PC-9 (cell line): ENCODE measurements at places on chromosomes 16 and 17.

GRCh38 chr16:51896013-51896412 is 650.9 kb downstream of the TOX3 start:
- H3K27ac ChIP-seq: no peak overlapping the region
- no peaks in the 10 kb centered on the region for H3K27me3 ChIP-seq
- no peak overlapping the region for H3K4me3 ChIP-seq
- H3K36me3 ChIP-seq: no peaks in the 10 kb centered on the region

- no peak for DNase-seq
- H3K4me3 ChIP-seq: no peak overlapping the region
- no peaks in the 10 kb centered on the region for H3K4me1 ChIP-seq
- no peaks in the 10 kb centered on the region for H3K27me3 ChIP-seq
- H3K36me3 ChIP-seq: no peaks in the 10 kb centered on the region
Measured at GRCh38 chr17:56260376-56261002, 107.2 kb downstream of the ANKFN1 start.

DNA sequence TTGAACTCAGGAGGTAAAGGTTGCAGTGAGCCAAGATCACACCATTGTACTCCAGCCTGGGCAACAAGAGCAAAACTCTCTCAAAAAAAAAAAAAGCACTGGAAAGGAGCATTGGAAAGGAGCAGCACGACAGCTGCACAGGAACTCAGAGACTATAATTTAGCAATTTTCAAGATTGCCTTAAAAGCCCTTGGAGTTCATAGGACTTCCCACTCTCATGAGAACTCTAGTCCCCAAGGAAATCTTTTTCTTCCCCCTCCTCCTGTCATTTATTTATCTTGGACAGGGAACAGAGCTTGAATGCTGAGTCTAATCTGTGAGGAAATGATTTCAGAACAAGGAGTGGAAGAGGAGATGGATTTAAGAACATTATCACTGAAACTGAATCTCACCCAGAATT is 69.0 kb downstream of the PLXDC1 start:
- no peaks in the 10 kb centered on the region for H3K27me3 ChIP-seq
- H3K36me3 ChIP-seq: no peaks in the 10 kb centered on the region
- no peak overlapping the region for H3K4me3 ChIP-seq
- H3K4me1 ChIP-seq: no peaks in the 10 kb centered on the region
- DNase-seq: no peak

GRCh38 chr16:87163637-87164036 is 153.6 kb downstream of the C16orf95 start:
- no peak for DNase-seq
- no peaks in the 10 kb centered on the region for H3K36me3 ChIP-seq
- H3K27me3 ChIP-seq: peaks cover 12% of the 10 kb centered on the region
- H3K4me1 ChIP-seq: peaks cover 22% of the 10 kb centered on the region
- no peak overlapping the region for H3K27ac ChIP-seq

GRCh38 chr16:16092925-16093627 is 130.2 kb downstream of the ABCC6 start:
- no peaks in the 10 kb centered on the region for H3K27me3 ChIP-seq
- H3K27ac ChIP-seq: no peak overlapping the region
- peaks cover 37% of the 10 kb centered on the region for H3K36me3 ChIP-seq
- H3K4me1 ChIP-seq: no peaks in the 10 kb centered on the region
